ENCODE measurements at places on chromosomes 5 and 9.

GRCh38 chr9:106644661-106645060, 218.3 kb upstream of the ZNF462 start:
- no peak for DNase-seq

DNA sequence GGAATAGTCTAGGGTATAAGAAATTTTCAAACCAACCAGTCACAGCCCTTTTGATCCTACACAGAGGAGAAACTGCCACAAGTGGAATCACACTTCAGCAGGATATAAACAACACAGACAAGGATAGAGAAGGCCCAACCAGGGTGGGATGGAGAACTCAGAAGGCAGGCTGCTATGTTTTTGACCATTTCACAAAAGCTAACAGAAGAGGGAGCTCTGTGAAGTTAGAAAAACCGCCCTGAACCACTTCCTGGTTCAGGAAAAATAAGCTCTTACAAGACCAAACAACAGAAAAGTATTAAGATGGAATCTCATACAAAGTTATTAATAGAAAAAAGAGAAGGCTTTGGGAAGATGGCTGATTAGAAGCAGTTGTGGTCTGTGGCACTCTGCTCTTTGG, 960 bp upstream of the IFNB1 start:
- no peak for DNase-seq

- DNase-seq: no peak
Observed at GRCh38 chr5:156526081-156526925, 199.3 kb downstream of the SGCD start.

DNA sequence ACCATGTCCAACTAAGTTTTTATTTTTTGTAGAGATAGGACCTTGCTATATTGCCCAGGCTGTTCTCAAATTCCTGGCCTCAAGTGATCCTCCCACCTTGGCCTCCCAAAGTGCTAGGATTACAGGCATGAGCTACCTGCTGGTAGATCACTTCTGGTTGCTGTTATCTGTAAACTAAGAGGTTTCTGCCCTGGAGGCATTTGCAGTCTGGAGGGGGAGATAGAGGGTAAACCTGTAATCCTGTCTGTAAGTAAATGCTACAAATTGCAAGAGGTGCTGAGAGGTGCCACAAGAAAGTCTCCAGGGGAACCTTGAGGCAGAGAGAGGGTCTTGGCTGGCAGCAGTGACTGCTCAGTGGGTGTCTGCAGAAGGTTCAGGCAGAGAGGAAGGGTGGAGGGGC, 29.0 kb upstream of the GGTA1 start:
- DNase-seq: no peak

DNA sequence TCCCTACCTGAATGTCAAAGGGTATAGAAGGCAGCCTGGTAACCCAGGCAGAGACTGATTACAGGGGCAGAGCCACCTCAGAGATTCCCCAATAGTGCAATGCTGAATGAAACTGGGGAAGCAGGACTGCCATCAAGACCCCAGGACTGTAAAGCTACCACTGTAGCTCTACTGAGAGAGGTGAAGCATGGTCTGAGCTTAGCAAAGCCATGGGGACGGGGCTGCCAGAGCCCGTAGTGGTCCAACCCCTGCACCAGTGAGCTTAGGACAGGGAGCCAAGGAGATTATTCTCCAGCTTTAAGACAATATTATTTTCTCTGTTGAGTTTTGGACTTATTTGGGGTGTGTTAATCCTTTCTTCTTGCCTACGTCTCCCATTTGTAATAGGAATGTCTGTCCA, 679.3 kb upstream of the GRAMD2B start:
- no peak for DNase-seq

GRCh38 chr9:83299094-83299493, 236.2 kb upstream of the RASEF start:
- no peak for DNase-seq

DNA sequence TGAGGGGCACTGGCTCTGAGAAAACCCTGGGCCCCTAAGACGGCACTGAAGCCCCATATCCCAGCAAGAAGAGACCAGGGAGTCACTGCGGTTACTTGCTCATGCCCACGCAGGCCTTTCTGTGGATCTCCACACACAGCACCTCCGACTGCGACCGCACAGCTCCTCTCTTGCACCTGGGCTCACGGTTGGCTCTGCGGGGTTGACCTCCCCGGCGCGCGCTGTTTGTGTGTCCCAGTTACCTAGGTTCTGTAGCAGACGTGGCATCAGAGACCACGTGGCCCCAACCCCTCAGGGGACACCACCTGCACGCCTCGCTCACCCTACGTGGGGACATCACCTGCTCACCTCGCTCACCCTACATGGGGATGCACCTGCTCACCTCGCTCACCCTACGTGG, 12.7 kb downstream of the LPCAT1 start:
- no peak for DNase-seq

GRCh38 chr9:134211811-134212485, 47.6 kb upstream of the RNU6ATAC start:
- DNase-seq: no peak

- DNase-seq: no peak
Observed at GRCh38 chr9:137417161-137418021, 5.6 kb downstream of the EXD3 start.

DNA sequence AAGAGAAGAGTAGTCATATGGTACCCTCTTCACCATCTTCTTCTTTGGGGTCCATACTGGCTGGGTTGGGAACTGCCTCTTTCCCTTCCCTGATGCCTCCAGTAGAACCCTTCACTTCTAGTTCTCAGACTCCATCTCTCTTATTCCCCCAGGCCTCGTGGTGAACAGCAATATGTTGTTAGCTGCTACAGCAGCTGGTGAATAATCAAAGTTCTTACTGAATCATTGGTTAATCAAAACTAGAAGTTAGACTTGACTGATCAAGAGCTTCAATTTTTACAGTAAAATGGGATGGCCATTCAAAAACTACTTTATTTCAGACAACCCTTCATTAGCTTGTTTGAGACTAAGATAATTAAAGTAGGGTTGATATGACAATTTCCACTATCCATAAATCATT, 190.9 kb upstream of the GNA14 start:
- DNase-seq: no peak

GRCh38 chr9:130268521-130269211, 3.1 kb downstream of the HMCN2 start:
- DNase-seq: no peak

- DNase-seq: no peak
Observed at GRCh38 chr5:176466245-176466871, 18.2 kb downstream of the FAF2 start.

GRCh38 chr5:122221857-122222256, 90.2 kb upstream of the SNCAIP start:
- DNase-seq: no peak

- DNase-seq: no peak
Observed at GRCh38 chr9:92480291-92480771, 2.0 kb downstream of the ASPN start.

- DNase-seq: peak; percentile 25
Observed at GRCh38 chr5:141223112-141223783, at the start of gene PCDHB14. PCDHB14 (plus strand) TSS chr5:141223343; CDS start chr5:141223506, 163 bp downstream.

GRCh38 chr9:116632990-116633838, 53.9 kb upstream of the TRIM32 start:
- DNase-seq: no peak

GRCh38 chr9:33939924-33940874, 108.5 kb downstream of the UBAP2 start:
- DNase-seq: no peak

- no peak for DNase-seq
Observed at GRCh38 chr5:76547242-76547890, 75.8 kb downstream of the F2RL2 start.

All from amniotic stem cell (primary cell).